Hair follicle dermal papilla cell (primary cell): ENCODE measurements at places on chromosomes 1 and 21. TPM values are rescaled to one million over a fixed set of nuclear protein-coding genes. Genes with fewer than 3 reads are reported as not detected.

Gene SELENBP1
- total RNA-seq: 43.8 and 51.8 TPM in 2 replicates

Gene TMEM269
- total RNA-seq: under 0.01 TPM in 1 of 2 replicates, not detected in the other

Gene CLCA4
- not detected in 2 replicates for total RNA-seq

Gene STUM
- 4.6 and 8.9 TPM in 2 replicates for total RNA-seq

Gene PPP1R12B
- total RNA-seq: 21.6 and 28.1 TPM in 2 replicates

Gene HFM1
- 0.49 and 1.1 TPM in 2 replicates for total RNA-seq

Gene LIN28A
- total RNA-seq: not detected in 2 replicates

Gene HDGF
- total RNA-seq: 161 and 170 TPM in 2 replicates

Gene IL23R
- 0.24 TPM in 1 of 2 replicates, not detected in the other for total RNA-seq

Gene FCRL4
- total RNA-seq: not detected in 2 replicates

Gene SEC16B
- 4.0 and 5.8 TPM in 2 replicates for total RNA-seq

Gene TRABD2B
- total RNA-seq: not detected in 2 replicates

Gene KLHDC9
- 0.65 and 2.2 TPM in 2 replicates for total RNA-seq

Gene C8A
- total RNA-seq: not detected in 2 replicates

Gene LHX8
- 0.49 TPM in 1 of 2 replicates, not detected in the other for total RNA-seq

Gene GSTM2
- 27.7 and 31.9 TPM in 2 replicates for total RNA-seq

Gene RIMKLA
- not detected in 2 replicates for total RNA-seq

Gene OPRD1
- total RNA-seq: under 0.01 TPM in 1 of 2 replicates, not detected in the other

Gene KRTAP19-3
- not detected in 2 replicates for total RNA-seq

Gene ARHGAP29
- total RNA-seq: 187 and 219 TPM in 2 replicates
